ENCODE measurements at places on chromosomes 7 and 10.

GRCh38 chr7:27965650-27966049 is 214.9 kb downstream of the JAZF1 start:
- no peak for DNase-seq

DNA sequence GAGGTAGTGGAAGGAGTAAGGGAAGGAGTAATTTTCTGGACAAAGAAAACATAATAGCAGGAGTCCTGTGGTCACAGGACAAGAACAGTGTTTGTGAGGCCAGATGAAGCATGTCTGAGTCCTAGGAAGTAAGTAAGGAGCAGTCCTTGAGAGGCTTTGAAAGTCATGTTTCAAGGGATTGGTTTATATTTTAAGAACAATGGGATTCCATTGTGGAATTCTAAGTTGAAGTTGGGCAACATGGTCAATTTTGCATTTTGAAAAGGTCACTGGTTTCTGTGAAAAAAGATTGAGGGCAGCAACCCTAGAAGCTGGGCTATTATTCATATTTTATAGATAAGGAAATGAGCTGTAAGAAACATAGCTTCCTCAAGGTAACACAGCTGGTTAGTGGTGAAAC is 10.8 kb upstream of the SLC25A28 start:
- DNase-seq = no peak

DNA sequence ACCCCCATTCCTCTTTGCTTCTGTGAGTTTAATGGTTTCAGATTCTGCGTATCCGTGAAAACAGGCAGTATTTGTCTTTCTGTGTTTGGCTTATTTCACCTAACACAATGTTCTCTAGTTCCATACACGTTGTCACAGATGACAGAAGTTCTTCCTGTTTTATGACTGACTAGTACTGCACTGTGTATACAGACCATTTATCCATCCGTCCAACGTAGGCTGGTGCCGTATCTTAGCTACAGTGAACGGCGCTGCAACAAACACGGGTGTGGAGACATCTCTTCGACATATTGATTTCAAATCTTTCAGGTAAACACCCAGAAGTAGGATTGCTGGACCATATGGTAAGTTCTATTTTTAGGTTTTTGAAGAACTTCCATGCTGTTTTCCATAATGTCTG is 181.7 kb downstream of the PARD3 start:
- no peak for DNase-seq

- no peak for DNase-seq
Measured at GRCh38 chr7:23967949-23968599, 258.1 kb downstream of the STK31 start.

DNA sequence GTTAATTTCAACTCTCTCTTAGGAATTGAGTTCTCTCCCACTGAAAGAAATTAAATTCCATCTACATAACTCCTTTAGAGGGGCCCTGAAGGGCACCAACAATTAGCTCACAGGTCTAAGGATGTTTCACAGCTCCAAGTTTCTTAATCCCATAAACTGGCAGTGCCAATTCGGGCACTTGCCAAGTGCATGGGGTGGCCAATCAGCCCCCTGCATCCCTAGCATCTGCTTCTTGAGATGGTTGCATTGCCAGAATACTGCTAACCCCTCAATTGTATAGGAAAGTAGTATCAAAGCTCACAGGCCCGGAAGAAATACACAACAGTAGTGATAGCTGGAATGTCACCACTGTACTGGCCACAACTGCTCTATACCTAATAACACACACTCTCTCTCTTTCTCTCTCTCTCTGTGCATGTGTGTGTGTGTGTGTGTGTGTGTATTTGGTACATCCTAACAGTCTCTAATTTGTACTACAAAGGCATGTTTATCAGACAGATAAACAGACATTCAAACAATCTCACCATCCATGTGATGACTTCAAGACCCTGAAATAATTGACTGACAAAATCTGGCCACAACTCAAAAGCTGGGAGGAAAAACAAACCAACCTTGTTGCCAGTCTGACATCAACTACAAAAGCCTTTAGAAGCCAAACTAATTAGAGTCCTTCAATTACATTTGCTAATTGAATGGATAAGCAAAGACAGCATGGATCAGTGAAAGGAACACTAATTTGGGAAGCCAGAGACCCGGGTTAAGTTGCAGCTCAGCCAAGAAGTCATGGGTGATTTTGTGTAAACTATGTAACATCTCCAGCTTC is 27.8 kb downstream of the HIBADH start:
- DNase-seq = no peak

- DNase-seq = peak; percentile 14
Measured at GRCh38 chr10:23980094-23980493, 228.8 kb upstream of the KIAA1217 start.

DNA sequence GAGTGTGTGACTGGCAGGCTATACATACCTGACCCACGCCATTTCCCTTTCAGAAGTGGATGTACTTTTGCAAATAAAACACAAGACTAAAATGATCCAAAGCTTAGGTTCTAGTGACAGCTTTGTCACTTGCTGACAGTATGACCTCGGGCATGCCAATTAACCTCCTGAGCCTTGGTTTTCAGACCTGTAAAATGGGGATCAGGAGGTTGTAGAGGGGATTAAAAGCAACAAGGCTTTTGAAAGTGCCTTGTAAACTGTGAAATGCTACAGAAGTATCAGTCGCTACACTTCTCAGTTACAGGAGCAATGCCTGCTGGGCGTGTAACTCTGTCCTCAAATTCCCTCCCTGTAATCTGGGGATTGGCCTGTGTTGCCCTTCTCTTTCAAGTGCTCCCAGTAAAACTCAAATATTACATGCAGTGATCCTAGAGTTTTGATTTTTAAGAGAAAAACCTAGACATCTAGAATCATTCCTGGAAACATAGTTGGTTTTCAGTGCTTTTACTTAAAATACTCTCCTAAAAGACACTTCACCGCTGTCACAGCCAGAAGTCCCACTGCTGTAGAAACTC is 8.8 kb upstream of the GRB10 start:
- DNase-seq = no peak

GRCh38 chr10:29243750-29244149 is 45.1 kb upstream of the LYZL1 start:
- DNase-seq = peak; percentile 22

DNA sequence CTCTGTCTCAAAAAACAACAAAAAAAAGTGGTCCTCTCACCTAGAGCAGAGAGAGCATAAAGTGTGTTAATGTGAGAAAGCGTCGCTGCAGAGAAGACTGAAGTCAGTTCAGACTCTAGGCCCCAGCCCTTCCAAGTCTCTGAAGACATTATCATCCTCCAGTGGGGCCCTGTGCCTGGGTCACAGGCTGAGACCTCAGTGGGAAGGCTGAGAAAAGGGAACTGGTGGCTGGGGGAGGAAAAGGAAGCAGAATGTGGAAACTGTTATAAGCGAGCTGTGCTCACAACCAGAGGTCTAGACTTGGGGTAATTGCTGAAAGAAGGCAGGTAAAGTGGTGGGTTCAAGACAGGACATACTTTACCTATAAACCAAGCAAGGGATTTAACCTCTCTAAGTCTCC is 4.9 kb upstream of the RRP12 start:
- no peak for DNase-seq

DNA sequence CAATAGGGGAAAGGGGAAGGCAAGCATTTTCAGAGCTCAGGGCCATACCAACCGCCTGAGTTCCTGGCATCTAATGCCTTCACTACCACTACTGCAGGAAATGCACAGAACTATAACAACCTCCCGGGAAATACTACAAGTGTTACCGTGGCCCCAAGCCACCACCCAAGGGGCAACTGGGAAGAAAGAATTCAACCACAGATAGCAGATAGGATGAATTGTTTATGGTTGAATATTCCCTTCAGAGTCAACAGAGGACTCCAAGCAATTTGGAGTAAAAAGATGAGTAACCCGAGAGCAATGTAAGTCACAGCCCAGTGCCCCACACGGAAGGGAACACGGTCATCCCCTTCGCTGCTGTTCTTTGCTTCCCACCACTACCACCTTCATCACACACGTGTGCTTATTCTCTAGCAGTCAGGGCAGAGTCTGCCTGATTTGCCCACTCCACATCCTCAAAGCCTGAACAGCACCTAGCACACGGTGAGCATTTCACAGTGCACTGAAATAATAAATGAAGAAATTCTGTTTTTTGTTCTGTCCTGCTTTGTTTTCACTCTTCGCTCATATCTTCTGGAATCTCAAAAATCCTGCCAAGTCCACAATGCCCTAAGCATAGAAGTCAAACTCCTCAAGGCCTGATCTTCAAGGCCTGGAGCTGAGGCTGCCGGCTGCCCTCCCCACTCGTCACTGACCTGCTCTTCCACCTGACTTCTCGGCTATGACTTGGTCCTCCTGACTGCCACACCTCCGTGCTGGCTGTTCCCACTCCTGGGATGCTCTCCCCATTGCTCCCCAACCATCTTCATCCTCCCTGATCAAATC is 221.1 kb downstream of the KCNMA1 start:
- peak; percentile 94 for DNase-seq

DNA sequence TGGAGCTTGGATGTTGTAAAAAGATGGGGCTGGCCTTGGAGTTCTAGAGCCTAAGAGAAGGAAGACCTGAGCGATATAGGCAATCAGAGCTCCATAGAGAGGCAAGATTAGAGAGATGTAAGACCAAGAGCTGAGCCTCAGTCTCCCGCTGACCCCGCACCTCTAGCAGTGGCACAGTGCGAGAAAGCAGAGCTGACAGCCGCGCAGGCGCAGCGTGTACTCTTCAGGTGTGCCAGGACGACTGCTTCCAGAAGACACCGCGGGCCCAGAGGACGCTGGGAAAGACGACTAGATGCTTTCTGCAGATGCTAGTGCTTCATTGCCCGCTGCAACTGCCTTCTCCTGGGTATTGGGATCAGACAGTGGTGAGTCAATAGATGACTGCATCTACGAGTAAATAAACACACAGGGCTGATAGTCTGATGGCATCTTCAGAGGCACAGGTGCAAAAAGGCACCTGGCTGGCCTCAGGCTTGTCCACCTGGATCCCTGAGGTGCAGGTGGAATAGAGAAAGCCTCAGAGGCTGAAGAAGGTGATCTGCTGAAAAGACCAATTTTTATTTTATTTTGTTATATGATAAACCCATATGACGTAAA is 38.1 kb upstream of the CCDC6 start:
- no peak for DNase-seq

- no peak for DNase-seq
Measured at GRCh38 chr10:93110472-93111146, 36.9 kb downstream of the CYP26A1 start.

Measured in Daoy (cell line).